Activated CD4-positive, alpha-beta T cell treated with anti-CD3 and anti-CD28 coated beads, Interleukin-2, amount 50 U/mL, for 1 hour (primary cell): ENCODE measurements at places on chromosomes 11 and 22.

DNA sequence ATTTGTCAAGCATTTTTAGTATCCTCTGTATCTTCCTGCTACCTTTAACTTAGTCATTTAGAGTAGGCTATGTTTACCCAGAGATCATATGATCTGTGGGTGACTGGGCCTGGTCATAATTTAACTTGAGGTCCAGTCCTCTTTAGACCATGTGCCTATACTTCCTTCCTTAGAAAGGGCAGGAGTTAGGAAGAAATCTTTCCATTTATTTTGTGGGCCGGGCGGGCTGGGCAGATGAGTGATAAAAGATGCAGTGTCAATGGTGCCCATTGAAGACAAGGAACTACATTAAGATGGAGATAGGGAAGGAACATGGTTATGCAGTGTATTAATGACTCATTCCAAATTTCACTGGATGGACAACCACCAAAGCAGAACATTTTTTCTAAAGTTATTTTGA, 30.9 kb upstream of the PDE3B start:
- DNase-seq: no peak

GRCh38 chr11:19660076-19660475, 52.6 kb upstream of the NAV2 start:
- no peak for DNase-seq

- DNase-seq: no peak
Measured at GRCh38 chr11:78192911-78193351, 4.2 kb downstream of the USP35 start.

DNA sequence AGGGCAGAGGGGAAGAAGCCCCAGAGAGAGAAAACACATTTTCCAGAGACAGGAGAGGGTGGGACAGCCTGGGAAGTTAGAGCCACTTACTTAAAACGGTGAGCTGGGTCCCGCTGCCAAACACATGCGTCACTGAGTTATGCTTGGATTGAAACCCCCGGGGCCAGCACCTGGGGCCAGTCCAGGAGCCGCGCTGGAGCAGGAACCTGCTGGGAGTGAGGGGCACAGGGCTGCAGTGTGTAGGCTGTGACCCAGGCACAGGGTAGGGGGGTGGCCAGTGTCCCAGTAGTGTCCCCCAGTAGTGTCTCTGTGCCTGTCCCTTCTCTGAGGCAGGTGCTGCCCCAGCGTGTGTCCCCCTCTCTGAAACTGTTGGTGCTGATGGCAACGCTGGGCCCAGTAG, 5.2 kb downstream of the IGLL1 start:
- DNase-seq: no peak

- no peak for DNase-seq
Measured at GRCh38 chr11:78230161-78230877, 41.6 kb downstream of the USP35 start.

GRCh38 chr22:36659762-36660509, 43.6 kb downstream of the CACNG2 start:
- DNase-seq: no peak

DNA sequence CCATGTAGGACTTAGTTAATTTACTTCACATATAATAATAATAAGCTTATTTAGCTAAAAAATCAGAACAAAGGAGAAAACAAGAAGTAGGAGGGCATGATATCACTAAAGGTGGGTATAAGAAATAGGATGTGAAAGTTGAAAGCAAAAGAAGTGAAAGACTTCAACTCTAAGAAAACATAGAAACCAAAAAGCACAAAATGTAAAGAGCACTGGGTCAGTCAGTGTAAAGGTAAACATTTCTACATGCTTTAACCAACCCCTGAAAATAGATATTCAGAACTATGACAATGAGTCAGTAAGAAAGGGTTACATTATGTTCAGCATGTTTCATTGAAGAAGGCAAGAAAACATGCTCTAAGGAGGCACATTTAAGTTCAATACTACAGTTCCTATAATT, 298.8 kb downstream of the SWAP70 start:
- no peak for DNase-seq

DNA sequence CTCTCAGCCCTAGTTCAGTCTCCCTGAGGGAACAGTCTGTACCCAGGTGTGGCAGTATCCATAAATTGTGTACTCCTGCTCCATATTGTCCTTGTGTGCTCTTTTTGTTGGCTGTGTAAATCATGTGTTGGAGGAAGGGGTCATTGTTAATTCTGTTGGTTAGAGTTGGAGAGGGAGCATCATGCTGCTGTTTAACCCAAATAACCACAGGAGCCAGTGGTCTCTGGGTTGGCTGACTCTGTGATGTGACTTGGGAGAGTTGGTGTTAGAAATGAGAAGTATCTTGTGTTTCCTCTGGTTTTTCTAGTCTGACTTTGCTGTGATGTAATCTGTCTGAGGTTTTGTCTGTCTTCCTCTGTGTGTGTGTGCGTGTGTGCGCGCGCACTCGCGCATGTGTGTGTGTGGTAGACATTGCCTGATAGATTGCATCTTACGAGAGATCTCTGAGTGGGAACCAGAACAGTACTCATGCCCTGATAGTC, 30.5 kb downstream of the CTNND1 start:
- peak; percentile 86 for DNase-seq

GRCh38 chr11:125233736-125234275, 69.3 kb downstream of the PKNOX2 start:
- no peak for DNase-seq

GRCh38 chr11:76682684-76683083, 12.1 kb upstream of the LRRC32 start:
- no peak for DNase-seq

GRCh38 chr22:49503321-49503720, 324.4 kb downstream of the BRD1 start:
- no peak for DNase-seq

DNA sequence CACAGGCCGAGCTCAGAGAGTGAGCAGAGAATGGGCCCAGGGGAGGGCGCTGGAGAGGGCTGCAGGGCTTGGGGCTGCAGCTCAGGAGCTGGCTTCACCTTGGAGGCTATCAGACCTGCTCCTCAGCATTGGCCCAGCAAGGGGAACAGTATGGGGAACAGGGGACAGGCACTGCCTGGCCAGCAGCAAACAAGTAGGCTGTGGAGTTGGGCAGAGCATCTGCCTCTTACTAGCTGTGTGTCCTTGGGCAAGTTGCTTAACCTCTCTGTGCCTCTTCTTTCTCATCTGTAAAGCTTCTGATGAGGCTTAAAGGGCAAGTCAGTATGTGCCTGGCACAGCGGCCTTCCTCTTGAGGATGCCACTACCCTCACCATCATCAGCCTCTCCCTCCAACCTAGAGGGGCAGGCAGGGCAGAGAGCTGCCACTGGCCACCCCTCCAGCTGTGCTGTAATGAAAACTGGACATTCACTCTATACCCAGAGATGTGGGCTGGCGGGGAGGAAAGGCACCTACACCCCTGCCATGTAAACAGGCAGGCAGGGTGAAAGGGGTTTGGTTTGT, 7.5 kb upstream of the CDKN1C start:
- peak; percentile 41 for DNase-seq

DNA sequence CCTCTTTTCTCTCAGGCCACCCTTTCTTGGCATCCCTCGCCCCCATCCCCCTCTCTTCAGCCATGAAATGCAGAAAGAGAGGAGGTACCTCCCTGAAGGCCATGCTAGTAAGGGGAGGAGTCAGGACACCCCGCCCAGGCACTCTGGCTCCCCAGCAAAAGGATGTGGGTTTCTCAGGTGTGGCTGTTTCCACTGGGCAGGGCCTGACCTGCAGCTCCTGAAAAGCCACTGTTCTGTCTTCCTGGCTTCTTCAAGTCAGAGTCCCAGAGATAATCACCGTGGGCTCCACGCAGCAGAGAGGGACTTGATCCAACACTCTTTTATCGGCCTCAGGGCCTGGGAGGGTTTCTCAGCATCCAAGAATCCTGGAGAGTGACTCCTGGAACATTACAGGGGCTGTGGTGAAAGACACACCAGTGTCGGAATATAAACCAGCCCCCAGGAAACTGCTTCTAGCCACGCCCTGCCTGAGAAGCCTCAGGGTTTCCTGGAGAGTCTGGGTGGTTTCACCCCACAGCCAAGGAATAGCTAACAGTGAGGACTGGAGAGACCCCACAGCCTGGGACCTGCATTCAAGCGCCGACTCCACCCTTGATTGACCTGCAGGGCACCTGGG, 45.7 kb upstream of the TSPAN18 start:
- peak; percentile 48 for DNase-seq

GRCh38 chr11:64849598-64850356, 5.3 kb upstream of the CDC42BPG start:
- no peak for DNase-seq

DNA sequence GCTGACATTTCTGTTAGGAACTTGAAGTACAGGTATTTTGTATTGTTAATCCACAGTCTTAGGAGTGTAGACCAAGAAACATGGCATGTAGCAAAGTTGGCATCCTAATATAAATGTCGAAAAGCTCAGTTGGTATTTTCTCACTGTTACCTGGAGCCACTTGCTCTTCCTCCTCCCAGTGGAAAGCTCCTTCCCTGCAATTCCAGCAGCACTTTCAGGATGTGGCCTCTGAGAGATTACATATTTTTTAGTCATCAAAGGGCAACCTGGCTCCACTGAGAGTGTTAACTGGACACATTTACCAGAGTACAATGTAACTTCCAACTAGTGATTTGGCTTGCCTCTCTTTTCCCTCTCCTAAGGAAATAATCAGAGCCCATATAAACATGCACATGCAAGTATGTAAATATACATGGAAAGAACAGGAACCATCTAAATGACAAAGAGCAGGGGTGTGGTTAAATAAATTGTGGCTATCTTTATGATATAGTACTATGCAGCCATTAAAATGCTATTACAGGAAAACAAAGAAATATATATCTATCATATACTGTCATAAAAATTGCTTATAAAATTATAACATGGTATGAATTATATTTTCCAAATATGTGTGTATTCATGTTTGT, 14.3 kb upstream of the EED start:
- DNase-seq: no peak

- DNase-seq: no peak
Measured at GRCh38 chr11:14225666-14226065, 133.3 kb downstream of the RRAS2 start.

- no peak for DNase-seq
Measured at GRCh38 chr11:36311926-36312595, 16.0 kb downstream of the PRR5L start.

- DNase-seq: no peak
Measured at GRCh38 chr11:47589584-47589976, 3.1 kb downstream of the FAM180B start.

GRCh38 chr11:123505546-123506299, 75.7 kb downstream of the GRAMD1B start:
- DNase-seq: no peak

DNA sequence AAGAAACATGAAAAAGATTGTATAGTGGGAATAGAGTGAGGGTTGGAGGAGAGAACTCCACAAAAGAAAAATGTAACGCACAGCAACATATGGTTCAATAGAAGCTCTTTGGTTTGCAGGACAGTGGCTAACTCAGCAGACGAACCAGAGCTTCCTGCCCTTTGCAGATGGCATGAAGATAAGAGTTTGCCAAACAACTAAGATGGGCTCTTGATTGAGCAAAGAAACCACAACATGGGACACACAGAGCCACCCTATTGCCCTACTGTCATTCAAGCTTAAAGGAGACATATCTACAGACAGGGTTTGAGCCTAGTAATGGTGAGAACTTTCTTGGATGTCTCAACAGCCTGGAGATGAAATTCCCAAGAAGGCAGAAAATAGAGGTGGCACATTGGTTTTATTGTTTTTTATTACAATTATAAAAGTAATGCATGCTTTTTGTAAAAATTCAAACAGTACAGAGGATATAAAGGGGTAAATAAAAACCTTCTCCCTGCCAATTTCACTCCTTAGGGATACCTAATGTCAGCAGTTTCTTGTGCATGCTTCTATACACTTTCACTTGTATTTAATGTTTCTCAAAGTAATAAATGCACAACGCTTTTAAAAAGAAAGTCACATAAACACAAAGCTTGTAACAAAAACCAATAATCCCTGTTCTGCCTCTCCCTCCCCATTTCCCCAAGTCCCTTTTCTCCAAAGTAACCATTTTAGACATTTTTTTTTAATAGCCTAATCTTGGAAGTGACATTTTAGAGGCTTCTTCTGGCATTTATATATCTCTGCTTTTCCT, 63.7 kb downstream of the COPB1 start:
- no peak for DNase-seq

DNA sequence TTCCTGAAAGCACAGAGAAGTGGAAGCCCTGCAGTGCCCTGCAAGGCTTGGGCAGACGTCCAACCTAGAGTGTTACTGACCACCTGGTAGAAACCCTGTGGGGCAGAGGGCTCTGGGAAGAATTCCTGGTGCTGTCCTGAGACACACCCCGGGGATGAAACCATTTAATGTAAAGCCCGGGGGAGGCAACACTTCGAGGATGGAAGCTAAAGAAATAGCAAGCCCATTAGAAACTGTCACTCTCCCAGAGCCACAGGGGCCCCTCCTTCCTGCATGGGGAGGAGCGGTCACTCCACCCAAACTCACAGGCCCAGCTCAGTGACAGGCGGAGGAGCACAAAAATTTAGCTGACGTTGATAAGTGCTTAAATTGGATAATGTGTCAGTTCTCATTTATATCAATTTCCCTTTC, 57.6 kb downstream of the NRXN2 start:
- DNase-seq: no peak

DNA sequence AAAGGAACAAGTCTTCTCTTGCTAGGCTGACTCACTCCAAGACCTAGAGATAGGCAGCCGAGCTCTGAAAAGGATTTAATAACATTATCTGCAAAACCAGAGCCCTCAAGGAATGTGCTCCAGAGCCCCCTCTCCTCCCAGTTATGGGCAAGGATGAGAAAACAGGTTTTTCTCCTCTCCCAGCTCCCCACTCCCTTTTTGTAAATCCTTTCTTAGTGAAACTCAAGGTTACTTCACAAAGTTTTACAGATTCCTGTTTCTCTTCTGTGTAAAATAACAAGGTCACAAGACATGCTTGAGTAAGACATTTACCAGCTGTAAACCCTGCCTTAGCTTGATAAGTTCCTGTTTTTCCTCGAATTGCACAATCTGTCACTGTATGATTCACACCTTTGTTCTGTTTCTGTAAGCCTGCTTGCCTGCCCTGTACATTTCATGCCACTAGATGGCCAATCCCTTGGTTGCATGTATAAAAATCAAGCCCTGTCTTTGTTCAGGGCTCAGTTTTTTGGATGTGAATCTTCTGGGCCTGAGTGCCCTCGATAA, 489.4 kb downstream of the KCNA4 start:
- no peak for DNase-seq

- no peak for DNase-seq
Measured at GRCh38 chr11:91248199-91248807, 976.3 kb upstream of the FAT3 start.

DNA sequence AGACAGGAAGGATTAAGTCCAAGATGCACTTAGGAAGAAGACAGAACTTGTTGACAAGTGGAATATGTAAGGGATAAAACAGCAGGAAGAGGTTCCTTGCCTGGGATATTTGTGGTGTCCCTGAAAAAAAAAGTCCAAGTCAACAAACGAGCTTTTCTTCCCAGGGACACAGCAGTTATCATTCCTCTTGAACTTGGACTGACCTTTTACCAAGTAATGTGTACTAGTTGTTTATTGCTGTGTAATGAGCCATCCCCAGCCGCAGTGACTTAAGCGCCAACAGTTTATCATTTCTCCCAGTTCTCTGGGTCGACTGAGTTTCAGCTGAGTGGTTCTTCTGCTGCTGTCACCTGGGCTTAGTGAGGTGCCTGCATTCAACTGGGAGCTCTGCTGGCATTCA, 37.0 kb downstream of the KREMEN1 start:
- no peak for DNase-seq

GRCh38 chr11:45332276-45332934, 46.3 kb upstream of the SYT13 start:
- peak; percentile 36 for DNase-seq
